ENCODE measurements at places on chromosomes 16 and 17.
A peak's percentile ranks its signal among the peaks of the same experiment; 100 is the strongest.

DNA sequence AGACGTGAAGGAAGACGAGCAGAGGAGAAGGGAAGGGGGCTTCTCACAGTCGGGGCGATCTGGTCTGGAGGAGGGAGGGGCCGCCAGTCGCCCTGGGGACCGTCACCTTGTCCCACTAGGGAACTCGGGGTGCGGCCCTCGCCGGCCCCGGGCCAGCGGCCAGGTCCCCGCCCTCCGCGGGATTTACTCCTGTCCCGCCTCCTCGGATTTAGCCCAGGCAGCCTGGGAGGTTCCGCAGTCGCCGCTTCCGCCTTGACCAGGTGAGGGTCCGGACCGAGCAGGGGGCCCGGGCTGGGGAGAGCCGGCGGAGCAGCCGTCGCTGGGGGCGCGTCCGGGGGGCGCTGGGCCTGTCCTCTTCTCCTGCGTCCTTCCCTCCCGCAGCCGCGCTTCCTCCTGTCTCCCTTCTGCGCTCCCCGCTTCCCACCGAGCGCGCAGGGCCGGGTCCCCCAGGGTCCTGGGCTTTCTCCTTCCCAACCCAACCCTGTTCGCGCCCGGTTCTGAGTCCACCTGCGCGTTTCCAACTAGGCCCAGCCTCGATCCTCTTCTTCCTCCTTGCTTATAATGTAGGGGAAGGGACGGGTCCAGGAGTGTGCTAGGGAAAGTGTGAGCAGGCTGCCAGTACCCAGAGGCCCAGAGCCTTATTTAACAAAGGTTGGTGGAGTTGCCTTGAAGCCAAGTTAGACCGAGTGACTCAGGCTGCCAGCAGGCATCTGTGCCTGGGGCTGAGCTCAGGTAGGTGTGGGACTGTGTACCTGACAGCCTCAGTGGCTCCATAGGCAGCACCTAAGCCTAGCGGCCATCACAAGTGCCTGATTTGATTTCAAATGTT lies at the start of gene TNK1:
TNK1 (plus strand) TSS at position 235 of the 829 bp plus-strand sequence. CDS start 1,838 bp downstream, outside the sequence.
- DNase-seq = peak; percentile 48

- DNase-seq = no peak
Measured at GRCh38 chr17:49656247-49656646, 21.6 kb downstream of the SPOP start.

DNA sequence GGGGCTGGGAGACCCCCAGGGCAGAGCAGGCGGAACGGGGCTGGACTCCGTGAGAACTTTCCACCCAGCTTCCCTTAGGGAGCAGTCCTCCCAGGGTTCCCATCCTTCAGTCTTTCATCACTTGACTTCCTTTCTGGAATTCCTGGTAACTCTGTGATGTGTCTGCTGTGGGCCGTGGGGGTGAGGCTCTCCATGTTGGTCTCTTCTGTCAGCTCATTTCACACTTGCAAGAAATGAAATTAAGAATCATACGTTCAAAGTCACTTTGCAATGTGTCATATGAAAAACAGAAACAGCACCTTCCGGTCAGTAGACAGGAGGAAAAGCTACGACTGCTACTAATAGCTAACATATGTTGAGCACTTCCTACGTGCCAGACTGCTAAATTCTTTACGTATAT lies 5.4 kb upstream of the BBS2 start:
- DNase-seq = peak; percentile 79

GRCh38 chr17:50681263-50682200 lies 26.2 kb downstream of the ANKRD40 start:
- peak; percentile 89 for DNase-seq

- peak; percentile 58 for DNase-seq
Measured at GRCh38 chr17:41967141-41967920, 736 bp downstream of the CNP start.

- DNase-seq = peak; percentile 30
Measured at GRCh38 chr16:4682616-4683254, 10.6 kb upstream of the NUDT16L1 start.

DNA sequence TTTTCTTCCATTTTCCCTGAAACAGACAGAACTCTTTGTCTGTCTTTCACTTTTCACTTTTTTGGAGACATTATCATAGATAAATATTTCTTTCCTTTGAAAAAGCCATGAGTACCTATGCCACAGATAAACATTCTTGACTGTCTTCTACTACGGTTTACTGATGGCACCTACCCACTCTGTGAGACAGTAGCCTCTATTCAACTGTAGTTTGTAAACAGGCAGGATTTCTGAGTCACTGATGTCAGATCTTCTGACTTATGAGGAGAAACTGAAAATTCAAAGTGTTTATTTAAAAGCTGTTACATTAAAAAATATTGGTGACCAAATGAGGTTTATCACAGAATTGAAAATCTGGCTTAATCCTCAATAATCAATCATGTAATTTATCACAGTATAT lies 658.4 kb downstream of the TOX3 start:
- DNase-seq = peak; percentile 15

DNA sequence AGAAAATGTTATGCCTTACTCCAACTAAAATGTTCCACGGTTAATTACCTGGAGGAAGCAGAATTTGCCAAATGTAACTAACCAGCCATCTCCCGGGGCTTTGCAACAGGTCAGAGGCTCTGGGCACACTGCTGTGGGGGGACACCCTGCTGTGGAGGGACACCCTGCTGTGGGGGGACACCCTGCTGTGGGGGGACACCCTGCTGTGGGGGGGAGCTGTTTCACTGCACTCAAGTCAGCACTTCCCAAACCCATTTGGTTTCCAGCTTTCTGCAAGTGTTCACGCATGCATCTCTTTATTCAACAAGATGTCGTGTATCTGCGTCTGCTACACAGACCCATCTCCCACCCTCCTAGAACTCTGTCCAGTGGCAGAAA lies 239.5 kb downstream of the C16orf95 start:
- DNase-seq = no peak

DNA sequence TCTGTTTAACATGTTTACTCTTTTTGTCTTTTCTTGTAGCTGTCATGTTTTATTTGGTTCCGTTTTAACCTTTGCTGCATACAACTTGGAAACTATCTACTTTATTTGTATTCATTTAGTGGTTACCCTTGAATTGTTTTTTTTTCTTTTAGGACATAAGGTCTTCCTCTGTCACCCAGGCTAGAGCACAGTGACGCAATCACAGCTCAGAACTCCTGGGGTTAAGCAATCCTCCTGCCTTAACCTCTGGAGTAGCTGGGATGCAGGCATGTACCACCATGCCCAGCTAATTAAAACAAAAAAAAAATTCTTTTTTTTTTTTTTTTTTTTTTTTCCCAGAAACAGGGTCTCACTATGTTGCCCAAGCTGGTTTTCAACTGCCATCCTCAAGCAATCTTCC lies 29.8 kb upstream of the USP43 start:
- DNase-seq = no peak

DNA sequence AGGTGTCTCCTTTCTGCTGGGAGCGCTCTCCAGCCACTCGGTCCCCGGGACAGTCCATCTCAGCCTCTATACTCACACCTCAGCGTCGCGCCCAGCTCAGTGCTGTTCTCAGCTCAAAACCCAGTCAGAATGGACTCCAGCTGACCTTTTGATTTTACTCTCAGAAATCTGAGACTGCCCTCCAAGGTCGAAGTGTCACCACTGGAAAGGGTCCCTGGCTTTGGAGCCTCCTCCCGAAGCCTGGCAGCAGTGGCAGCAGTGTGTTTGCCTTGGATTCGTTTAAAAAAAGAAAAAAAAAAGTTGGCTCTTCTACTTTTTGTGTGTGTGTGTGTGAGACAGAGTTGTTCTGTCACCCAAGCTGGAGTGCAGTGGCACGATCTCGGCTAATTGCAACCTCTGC lies 10.4 kb downstream of the KLHL36 start:
- DNase-seq = no peak

- DNase-seq = no peak
Measured at GRCh38 chr16:69093974-69094373, 11.5 kb upstream of the HAS3 start.

GRCh38 chr17:74831444-74832146 lies 28.1 kb downstream of the GRIN2C start:
- DNase-seq = no peak

GRCh38 chr16:51559901-51560300 lies 408.8 kb upstream of the SALL1 start:
- no peak for DNase-seq

GRCh38 chr16:534135-534534 lies 6.6 kb downstream of the CAPN15 start:
- no peak for DNase-seq

DNA sequence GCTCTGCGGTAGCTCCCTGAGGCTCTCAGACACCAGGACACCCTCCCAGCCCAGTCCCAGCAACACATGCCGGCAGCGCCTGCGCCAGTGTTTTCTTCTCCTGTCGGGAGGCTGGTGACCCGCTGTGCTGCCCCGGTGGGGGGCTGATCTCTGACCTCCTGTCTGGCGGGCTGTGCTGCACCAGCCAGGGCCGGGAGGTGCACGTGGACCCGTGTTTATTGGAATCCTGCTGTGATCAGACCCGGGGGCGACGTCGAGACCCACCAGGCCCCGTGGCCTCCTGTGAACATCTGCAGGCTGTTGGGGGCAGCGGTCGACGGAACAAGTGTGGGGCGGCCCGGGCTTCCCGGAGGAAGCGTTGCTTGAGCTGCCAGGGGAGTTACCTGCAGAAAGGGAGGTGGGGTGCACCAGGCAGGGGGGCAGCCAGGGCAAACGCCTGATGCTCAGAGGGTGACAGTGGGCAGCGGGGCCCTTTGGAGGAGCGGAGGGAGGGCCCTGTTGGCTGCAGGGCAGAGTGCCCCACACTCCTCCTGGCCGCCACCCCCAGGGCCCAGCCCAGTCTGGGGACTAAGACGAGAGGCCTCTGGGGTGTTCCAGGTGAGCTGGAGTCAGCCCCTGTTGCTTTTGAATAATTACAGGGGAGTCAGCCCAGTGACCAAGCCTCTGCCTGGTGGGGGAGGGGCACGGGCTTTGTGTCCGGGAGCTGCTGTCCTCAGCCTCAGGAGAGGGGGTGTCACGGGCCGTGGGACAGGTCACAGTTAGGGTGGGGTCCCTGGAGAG lies 2.3 kb upstream of the SSTR5 start:
- no peak for DNase-seq

DNA sequence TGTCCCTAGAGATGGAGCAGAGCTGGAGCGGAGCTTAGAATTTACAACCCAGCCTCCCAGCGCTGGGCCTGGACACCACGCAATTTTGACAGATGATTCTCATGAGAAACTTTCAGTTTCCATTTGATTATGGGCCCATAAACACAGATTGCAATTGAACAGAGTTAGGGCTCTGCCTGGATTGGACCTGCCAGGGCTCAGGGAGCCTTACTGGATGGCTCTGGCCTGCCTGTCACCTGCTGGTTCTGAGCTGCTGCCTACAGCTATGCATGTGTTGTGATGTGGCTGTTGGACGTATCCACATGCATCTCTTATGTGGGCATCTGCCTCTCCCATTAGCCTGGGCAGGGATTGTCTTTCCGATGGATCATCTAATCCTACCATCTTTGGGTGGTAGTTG lies 73.4 kb upstream of the SDK2 start:
- no peak for DNase-seq

DNA sequence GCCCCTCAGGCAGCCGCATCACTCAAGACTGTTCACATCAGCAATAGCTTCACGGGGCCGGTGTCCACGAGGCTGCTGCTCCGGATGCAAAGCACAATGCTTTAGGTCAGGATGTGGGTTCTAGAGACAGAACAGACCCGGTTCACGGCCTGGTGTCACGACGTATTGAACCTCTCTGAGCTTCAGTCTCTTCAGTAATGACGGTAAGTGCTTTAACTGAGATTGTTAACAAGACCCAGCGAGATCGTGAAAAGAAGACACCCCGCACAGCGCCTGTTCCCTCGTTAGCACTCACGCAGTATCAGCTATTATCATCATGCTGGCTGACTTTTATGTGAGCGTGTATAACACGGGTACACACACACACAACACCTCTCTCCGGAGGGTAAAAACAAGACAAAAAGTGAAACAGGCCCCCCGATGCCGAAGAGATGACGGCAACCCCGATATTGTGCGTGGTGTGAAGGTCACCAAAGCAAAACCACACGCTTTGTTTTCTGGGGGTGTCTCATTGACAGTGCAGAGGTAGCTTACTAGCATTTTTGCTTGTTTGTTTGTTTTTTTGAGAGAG lies 21.4 kb upstream of the ABR start:
- no peak for DNase-seq

- no peak for DNase-seq
Measured at GRCh38 chr17:65670667-65671371, 109.4 kb upstream of the AXIN2 start.

DNA sequence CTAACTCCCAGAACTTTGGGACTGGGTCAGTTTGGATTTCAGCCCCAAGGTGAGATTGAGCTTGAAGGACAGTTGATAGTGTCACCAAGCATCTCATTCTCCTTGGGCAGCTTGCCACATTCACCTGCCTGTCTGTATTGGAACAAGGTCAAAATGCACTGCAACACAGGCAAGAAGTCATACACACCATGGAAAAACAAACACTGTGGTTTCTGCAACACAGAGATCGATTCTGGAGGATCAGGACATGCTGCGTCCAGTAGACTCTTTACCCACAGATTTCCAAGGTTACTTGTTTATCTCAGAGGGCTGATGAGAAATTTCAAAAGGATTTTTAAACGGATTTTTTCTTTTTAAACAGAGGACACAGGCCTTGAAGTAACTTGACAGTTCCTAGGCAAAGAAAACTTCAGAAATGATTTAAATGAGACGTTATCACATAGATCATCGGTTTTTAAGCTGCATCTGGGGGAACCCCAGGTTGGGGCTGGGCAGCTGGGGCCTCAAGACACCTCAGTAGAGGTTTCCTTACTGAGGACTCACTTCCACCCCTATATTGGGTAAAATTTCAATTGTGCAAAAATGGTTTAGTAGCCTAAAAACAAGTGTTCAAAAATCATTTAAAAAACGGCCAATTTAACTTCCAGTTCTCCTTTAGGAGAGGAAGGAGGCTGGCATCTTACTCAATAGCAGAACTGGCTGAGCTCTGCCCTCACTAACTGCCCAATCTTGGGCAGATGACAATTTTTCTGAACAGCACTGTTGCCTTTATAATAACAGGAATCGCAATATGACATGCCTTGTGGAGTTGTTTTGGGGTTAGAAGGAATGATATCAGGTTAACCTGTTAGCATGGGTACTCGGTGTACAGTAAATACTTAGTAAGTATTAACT lies 299.3 kb downstream of the XYLT1 start:
- DNase-seq = no peak

GRCh38 chr16:11449716-11450115 lies 104.5 kb downstream of the RMI2 start:
- no peak for DNase-seq

- no peak for DNase-seq
Measured at GRCh38 chr17:78873519-78874340, 29.3 kb downstream of the CEP295NL start.

- peak; percentile 92 for DNase-seq
Measured at GRCh38 chr17:50151937-50152547, 1.6 kb upstream of the PPP1R9B start.

- no peak for DNase-seq
Measured at GRCh38 chr17:50758524-50758923, 8.8 kb downstream of the ANKRD40CL start.

GRCh38 chr16:8075271-8075670 lies 515.0 kb downstream of the TMEM114 start:
- DNase-seq = no peak

All from GM23248 (cell line).